ENCODE measurements at places on chromosomes 1 and 21. TPM values are rescaled to one million over a fixed set of nuclear protein-coding genes. Genes with fewer than 3 reads are reported as not detected.

DNA sequence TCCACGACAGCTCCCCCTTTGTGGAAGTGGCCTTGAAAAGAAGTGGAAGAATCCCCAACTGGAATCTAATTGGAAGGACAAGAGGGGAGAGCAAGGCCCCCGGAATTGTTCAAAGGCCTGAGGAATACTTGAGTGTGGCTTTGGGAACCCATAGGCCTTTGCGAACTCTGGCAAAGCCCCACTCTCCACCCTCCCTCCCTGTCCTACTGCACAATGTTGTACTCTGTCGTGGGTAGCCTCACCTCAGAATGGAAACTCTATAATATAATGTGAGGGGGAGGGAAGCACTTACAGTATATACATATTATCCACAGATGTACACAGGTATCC lies 28.5 kb downstream of the PLPP3 start:
- DNase-seq = no peak

GRCh38 chr21:45821998-45822397 lies 159.6 kb upstream of the COL6A1 start:
- DNase-seq = no peak

DNA sequence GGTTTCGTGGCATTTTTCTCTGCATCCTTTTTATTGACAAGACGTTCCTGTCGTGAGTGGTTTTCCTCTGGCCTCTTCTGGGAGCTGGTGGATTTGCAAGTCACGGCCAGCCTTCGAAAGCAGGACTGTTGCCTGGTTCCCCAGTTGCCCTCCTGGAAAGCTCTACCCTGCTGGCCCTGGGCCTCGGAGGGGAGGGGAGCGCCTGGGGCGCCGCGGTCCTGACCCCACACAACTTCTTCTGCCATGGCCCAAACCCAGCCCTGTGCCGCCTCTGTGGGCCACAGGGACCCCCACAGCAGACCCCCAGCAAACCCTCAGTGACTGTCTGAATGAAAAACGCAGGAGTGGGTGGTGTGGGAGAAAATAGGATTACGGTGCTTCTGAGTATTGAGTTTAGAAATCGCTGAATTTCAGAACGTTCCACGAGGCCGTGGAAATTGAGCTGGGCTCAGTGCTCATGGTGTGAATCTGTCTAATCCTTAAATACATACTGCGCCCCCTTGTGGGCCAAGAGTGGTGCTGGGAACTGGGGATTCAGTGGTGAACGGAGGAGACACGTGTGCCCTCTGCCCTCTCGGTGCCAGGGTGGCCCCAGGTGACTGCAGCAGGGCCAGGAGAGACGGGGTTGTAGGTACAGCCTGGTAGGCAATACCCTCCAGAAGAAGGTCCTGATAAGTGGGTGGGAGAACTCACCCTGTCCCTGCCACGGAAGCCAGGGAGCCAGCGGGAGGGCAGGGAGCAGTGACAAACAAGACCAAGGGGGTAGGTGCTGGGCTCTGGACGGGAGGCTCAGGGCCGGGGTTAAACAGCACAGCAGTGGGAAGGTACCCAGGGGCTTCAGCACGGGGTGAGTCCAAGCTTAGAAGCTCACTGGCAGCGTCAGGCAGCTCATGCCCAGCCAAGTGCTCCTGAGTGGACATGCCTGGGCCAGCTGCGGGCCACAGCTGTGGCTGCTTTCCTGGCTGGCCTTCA lies 101.2 kb upstream of the COL6A1 start:
- peak; percentile 20 for DNase-seq

DNA sequence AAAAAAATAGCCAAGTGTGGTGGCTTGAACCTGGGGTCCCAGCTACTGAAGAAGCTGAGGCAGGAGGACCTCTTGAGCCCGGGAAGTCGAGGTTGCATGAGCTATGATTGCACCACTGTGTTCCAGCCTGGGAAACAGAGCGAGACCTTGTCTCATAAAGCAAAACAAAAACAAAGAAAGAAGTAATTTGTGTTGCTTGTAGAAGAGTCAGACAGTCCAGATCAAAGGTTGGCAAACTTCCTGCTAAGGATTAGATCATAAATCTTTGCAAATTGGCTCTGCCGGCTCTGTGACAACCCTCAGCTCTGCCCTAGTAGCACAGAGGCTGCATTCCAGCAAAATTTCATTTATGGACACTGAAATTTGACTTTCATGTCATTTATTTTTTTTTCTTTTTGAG lies 19.0 kb upstream of the MFN2 start:
- no peak for DNase-seq

GRCh38 chr1:234782105-234782751 lies 172.2 kb upstream of the IRF2BP2 start:
- DNase-seq = no peak

GRCh38 chr1:92310185-92310597 lies 11.3 kb downstream of the RPAP2 start:
- no peak for DNase-seq

VAMP3 gene
- 39.1 TPM for total RNA-seq

TYW3 gene
- total RNA-seq = 7.1 TPM

PAX7 gene
- total RNA-seq = not detected
